ENCODE measurements at places on chromosomes 11 and 22.

- no peak for DNase-seq
Observed at GRCh38 chr11:15888556-15889345, 467.6 kb downstream of the SOX6 start.

DNA sequence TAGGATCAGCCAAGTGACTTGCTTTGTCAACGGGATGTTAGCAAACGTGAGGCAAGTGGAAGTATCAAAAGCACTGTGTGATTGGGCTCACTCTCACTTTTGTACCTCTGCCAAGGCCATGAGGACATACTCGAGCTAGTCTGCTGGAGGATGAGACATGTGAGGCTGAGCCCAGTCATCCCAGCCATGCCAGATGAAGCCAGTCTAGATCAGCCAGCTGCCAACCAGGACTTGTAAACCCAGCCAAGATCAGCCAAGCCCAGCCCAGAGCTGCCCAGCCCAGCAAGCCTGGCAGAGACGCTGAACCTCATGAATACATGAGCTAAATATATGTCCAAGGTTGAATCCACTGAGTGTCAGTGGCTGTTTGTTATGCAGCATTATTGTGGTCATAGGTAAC, 369.7 kb downstream of the MN1 start:
- DNase-seq = no peak

GRCh38 chr22:45867118-45867905, 109.7 kb downstream of the WNT7B start:
- no peak for DNase-seq

DNA sequence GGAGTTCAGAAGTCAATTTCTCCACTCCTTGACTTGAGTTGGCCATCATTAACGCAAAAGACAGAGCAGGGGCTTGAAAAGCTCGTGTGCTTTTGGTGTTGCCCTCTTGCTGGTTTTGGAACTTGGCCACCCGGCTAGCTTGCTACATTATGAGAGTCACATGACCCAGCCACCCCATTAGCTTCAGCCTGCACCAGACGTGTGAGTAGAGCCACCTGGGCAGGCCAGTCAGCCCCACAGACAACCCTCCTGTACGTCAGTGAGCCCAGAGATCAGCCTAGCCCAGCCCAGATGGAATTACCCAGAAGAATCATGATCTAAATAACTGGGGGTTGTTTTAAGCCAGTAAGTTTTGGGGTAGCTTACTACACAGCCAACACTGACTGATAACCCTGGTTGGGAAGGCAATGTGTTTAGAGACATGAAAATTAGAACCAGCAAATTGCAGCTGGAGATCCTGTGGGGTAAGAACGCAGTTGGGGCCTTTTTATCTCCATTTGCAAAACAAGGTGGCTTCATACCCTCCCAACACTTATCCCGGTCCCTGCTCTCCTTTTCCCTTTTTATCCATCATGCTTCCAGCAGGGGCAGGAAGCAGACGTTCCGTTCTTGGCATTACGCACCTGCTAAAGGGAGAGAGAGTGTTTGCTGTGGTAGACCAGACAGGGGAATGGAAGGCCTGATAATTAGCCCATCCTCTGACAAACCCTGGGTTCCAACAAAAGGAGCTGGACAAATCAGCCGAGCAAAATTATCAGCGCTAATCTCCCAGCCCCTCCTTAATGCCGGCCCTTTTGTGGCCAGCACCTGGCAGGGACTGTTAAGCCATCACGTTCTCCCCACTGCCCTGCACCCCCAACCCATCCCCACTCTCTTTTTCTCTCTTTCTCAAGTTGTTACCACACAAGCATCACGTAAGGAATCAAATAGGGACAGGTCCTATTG, 548.7 kb upstream of the CADM1 start:
- DNase-seq = peak; percentile 63

- DNase-seq = no peak
Observed at GRCh38 chr11:74520927-74521665, 27.6 kb upstream of the LIPT2 start.

DNA sequence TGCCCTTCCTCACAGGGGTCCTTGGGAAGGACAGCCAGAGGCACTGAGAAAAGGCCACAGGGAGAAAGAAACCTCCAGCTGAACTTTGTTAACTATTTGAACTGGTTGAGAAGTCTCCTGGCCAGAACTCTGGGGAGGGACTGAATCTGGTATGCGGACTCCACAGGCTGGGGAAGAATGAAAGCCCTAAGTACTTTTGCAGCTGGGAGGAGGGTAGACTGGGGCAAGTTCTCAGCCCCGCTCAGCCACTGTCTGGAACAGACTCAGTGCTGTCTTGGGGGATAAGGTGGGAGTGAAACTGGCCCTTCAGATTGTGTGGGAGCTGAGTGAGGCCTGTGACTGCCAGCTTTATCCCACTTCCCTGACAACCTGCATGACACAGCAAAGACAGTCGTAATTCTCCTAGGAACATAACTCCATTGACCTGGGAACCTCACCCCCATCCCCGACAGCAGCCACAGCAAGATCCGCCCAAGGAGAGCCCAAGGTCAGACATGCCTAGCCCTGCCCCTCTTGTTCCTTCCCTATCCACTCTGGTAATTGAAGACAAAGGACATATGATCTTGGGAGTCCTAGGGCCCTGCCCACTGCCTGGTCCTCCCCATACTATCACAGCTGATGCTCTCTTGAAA, 475.1 kb upstream of the CNTN5 start:
- DNase-seq = no peak

DNA sequence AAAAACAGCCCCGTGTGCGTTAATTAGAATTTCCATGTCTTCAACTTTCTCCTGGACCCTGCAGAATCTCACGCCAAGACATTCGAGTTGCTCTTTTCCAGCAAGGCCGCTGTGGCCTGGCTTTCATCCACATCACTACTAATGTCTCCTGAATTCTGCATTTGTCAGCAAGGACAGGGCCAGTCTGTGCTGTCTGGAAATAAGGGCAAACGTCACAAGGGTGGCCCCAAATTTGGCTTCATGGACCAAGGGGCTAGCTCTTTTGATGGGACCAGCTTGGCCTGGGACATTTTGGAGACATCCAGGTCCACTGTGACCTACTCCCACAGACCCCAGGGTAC, 33.4 kb downstream of the KCNQ1OT1 start:
- DNase-seq = no peak

DNA sequence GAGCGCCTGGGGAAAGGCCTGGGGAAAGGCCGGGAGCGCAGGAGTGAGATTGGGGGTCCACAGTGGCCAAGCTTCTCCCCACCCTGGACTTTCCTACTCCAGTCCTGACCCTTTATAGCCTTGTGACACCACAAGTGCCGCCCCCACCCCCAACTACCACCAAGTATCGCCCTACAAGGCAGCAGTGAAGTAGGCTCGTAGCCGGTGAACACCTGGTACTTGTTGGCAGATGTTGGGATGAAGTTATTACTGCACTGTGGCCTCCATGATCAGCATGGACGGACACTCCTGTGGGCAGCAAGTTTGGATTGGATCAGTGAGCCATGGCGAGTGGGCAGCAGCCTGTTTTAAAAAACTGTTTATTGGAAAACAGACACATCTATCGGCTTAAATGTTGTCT, 45.0 kb downstream of the EIF3F start:
- DNase-seq = no peak

DNA sequence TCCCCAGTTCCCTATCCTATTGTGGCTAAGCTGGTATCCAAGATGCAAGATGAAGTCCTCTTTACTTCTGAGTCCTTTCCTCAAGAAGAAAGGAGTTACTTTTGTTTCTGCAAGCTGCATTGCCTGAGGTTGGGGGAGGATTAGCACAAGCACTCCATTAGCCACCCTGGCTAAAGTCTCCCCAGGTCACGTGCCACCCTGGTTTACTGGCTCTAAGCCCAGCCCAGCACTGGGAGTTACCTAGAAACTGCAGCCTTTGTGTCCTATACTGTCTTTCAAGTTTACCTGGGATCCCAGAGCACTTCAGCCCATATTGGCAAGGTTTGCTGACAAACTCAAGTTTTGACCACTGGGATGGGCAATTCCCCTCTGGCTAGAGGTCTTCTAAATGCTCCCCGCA, 78.4 kb upstream of the DBX1 start:
- DNase-seq = no peak

- no peak for DNase-seq
Observed at GRCh38 chr11:105738251-105738650, 128.4 kb downstream of the GRIA4 start.

GRCh38 chr11:12731841-12732336, 57.7 kb downstream of the TEAD1 start:
- DNase-seq = no peak

DNA sequence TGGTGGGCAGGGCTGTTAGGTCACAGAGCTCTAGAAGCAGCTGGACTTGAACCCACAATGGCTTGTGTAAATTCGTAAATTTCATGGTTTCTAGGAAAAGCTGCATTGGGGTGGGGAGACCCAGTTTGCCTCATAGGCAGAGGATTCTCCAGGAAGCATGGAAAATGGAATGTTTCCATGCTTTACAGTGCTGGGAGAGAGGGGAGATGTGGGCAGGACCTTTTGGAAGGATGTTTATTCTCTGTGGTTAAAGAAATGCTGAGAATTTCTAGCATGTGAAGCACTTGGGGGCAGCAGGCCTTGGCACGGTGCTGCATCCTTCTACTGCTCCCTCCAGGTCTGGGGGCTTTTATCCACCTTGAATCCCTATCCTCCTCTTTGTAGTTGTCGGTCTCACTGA, 46.3 kb downstream of the TRAF6 start:
- no peak for DNase-seq

- DNase-seq = no peak
Observed at GRCh38 chr11:94939346-94939745, 34.0 kb downstream of the CWC15 start.

GRCh38 chr11:61334434-61335354, 1.7 kb downstream of the TKFC start:
- DNase-seq = no peak

GRCh38 chr11:87193756-87194470, 156.2 kb downstream of the TMEM135 start:
- DNase-seq = no peak

DNA sequence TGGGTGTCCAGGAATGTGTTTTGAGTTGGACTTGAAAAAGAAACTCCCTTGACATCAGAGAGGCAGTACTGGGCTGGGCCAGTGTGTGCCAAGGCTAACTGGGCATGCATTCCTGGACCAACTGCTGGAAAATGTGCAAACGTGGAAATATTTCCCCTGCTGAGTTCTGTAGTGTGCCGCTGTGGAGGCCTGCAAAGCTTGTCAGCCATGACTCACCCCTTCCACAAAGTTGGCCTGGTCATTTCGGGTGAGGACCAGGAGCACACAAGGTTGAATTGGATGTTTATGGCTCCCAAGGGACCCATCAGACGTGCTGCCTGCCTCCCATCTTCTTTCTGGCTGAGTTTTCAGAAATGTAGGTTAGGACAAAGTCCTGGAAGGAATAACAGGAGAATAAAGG, 513.1 kb downstream of the MIAT start:
- DNase-seq = no peak

DNA sequence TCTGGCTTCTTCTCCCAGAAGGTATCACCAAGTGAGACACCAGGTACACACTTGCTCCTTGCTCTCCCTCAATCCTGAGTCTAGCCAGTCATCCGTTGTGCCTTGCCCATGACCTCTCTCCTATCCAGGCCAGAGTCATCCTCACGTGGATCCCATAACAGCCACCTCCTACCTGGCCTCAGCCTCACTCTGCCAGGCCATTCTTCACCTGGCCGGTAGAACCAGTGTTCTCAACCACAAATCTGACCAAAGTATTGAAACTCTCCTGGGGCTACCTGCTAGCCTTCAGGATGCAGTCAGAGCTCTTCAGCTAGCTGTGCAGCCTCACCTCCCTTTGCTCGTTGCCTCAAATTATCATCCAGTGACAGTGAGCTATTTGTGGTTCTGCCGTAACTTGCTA, 37.7 kb downstream of the CHRDL2 start:
- DNase-seq = no peak

GRCh38 chr22:43199541-43199940, 12.6 kb upstream of the TTLL12 start:
- DNase-seq = no peak

- DNase-seq = no peak
Observed at GRCh38 chr11:107592813-107593212, 1.9 kb downstream of the ELMOD1 start.

- no peak for DNase-seq
Observed at GRCh38 chr11:61499816-61500491, 8.6 kb upstream of the LRRC10B start.

DNA sequence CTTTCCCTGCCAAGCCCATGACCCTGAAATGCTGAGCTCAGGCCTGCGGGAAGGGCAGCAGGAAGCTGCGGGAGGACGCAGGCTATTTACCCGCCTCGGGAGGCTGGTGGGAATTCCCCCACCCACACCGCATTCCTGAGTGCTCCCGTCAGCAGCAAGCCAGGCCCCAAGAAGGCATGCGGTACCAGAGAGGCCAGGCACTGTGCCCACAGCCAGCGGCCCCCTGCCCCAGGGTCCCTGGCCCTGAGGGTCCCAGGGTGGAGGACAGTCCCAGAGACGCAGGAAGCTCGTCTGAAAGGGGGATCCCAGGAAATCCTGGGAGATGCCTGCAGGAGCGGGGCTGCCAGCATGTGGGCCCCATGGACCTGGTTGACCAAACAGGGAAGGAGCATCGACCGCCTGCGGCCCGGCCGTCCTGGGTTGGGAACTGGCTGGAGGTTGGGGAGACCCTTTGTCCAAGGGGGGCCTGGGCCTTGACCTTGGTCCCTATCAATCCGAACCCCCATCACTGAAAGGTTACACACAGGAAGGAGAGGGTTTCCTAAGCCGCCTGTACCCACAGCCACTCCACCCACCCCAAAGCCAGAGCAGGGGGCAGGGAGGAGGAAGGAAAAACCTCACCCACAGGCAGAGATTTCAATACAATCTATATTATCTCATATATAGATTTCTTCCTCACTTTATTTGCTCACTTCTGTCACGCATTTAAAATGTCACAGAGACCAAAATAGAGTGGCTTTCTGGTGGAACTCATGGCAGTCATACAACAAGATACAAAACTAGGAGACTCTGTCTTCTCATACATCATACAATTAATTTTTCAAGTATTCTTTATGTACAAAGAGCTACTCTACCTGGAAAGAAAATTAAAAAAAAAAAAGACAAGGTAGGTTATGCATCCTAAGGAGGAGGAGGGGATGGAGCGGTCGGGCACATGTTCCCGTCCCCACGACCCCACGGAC, 17.1 kb downstream of the MAFF start:
- no peak for DNase-seq

DNA sequence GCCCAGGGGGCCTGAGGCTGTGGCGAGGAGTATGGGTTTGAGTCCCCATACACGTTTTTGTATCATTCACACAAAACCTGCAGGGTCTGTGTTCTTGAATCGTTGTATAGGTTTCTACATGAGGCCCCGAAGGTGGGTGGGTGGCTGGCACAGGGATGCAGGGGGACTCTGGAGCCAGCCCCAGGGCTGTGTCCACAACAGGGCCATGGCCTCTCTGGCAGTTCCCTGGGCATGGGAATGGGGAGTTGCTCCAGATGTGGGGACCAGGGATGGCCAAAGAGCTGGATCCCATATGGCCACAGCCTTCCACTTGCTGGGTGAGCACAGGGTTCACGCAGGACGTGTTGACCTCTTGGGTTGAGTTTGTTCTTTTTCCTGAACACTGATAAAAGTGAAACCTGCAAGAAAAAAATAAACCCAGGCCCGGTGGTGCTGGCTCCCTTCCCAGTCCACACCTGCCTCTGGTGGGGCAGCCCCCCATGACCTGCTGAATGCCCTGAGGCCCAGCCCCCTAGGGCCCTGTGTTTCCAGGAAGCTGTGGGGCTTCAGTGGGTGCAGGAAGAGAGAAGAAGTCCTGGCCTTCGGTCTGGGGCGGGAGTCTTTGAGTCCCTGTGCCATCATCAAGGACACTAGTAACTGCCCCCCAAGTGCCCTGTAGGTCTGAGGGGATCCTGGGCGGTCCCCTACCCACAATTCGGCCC, 16.1 kb downstream of the MYRF start:
- no peak for DNase-seq

GRCh38 chr11:46391578-46392420, at the start of gene CHRM4:
Gene CHRM4 (minus strand): TSS chr11:46391776. CDS start chr11:46386557, 5,219 bp downstream.
- DNase-seq = no peak

All from NCI-H2081 treated with DMSO at 0.1 percent for 48 hours (cell line).